Spinal cord (tissue), 10 donors: ENCODE measurements at places on chromosomes 6 and 20.

DNA sequence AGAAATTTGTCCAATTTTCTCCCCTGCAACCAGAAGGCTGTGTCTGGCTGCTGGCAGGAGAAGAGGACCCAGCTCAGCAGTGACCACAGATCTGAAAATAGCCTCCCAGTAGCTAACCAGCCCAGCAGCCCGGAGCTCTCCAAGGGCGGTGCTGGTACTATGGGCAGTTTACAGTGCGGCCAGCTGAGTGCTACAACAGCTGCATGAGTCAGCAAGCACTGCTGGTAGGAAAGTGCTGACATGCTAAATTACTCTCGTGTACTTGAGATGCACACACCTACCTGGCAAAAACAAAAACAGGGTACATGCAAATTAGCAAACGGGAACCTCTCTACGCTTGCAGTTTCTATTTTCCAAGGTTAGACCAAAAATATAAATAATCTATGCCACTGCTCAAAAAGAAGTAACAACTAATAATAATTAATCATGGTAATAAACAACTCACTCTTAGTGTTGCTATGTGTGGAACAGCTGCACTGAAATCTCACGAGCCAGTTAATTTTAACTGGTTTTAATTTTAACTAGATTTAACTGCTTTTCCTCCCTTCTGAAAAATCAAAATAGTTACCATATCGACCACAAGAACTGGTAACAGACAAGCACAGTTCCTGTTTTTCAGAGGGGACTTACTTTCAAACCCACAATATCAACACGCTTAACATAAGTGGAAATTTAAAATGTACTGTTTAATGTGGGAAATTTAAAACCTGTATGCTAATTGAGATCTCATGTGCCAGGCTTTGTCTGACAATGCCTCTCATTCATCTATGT lies 10.8 kb downstream of the BACH2 start:
- peak; percentile 77 for DNase-seq

DNA sequence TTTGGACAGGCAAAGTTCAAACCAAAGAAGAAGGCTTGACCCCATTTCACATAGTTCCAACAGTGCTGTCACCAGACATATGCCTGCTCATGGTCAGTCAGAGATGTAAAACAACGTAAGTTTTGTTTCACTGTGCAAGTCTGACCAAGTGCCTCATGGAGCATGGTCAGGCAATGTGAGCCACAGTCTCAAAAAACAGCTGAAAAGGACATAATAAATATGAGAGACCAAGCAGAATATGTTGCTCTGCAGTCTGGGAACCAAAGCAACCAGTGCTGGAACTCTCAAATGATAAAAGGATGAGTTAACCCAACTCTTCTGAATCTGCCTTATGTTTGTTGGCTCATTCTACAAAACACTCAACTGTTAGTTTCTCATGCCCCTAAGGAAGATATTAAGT lies 39.9 kb upstream of the DST start:
- no peak for DNase-seq

- no peak for DNase-seq
These were observed 38.3 kb downstream of the ARHGAP18 start for GRCh38 chr6:129671442-129672340.

DNA sequence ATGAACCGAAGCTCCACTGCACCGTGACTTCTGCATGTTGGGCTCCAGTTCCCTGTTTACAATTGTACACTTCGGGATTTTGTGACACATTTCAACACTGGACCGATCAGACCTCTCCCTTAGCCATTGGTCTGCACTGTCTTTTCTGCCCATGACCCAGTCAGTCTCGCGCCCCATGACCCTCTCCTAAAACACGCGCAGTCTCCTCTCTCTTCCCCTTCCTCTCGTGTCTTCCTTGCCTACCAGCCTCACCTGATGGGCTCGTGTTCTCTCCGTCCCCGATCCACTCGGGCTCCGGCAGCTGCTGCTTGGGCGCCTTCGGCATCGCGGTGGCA lies 535 bp upstream of the ABCF1 start:
- no peak for DNase-seq

- no peak for DNase-seq
These were observed 57.0 kb downstream of the RNF144B start for GRCh38 chr6:18444111-18444510.

DNA sequence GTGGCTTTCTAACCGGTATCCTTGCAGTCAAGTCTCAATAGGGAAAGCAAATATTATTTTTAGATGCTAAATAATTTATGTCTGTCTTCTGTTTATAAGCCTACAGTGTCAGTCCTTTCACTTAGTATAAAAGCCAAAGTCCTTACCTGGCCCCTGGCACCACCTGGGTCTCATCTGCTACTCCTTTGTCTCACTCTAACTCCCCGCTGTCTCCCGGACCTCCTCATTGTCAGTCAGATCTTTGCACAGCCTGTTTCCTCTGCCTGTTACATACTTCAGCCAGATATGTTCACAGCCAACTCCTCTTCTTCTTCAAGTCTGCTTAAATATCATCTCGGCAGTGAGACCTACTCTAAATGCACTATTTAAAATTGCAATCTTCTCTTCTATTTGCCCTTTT lies 84.2 kb downstream of the THEMIS start:
- no peak for DNase-seq

DNA sequence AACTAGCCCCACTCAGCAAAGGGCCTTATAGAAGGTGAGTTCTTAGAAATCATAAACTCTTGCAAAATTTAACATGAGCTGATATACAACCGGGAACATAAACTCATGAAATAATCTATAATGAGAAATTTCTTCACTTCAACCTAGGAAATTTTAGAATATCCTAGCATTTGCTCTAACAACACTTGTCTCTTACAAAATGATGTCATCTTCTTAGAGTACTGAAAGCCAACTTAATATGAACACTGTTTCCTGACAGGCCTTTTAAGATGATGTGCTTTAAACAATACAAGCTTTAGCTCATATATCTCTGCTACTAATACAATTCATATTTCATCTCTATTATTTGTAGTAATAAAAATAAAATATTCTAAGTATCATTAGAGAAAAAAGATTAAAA lies 932 bp downstream of the PACRG start:
- no peak for DNase-seq

DNA sequence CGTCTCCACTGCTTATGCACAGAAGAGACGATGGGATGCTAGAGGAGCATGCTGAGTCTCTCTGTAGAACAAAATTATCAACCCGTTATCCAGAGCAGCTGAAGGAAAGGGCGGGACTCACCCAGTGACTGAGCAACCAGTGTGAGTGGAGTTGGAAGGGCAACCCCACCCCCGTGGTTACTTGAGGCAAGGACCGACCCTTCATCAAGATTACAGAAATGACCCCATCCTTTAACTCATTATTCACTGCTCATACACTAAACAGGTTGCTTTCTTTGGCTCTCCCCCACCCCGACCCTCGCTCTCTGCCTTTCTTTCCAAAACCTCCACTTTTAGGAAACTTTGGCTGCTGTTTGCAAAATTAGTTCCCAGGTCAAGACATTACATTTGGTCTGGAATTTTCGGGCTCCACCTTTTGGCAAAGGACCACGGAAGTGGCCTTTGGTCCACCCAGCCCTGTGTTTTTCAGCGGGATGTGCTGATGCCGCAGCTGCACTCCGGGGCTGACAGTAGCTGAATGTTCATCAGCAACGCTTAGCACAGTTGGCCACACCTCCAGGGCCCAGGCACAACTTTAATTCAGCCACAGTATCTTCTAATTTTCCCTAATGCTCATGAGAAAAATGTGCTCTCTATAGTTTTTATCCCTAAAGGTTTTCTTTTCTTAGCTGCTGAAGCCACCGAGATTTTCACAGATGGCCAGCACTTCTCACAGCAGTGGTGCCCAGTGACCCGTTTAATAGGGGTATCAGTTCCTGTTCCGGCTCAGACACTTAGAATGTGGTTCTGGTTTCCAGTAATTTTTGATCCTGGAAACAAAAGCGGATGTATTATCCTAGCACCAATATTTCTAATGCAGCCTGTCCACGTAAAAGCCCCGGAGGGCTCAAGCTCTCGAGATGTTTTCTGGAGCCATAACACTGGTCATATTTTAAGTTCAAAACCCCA lies 103.6 kb upstream of the NXT1 start:
- peak; percentile 44 for DNase-seq

GRCh38 chr6:63816401-63816981 lies 180.9 kb downstream of the PHF3 start:
- DNase-seq = no peak

GRCh38 chr20:9110365-9110764 lies 41.5 kb downstream of the PLCB4 start:
- DNase-seq = peak; percentile 34
